Caki2 (cell line): ENCODE measurements at places on chromosomes 6 and 20. TPM values are rescaled to one million over a fixed set of nuclear protein-coding genes. Genes with fewer than 3 reads are reported as not detected.
A peak's percentile ranks its signal among the peaks of the same experiment; 100 is the strongest.

Gene NDRG3
- total RNA-seq: 23.5 and 24.3 TPM in 2 replicates

- no peak for DNase-seq
Measured at GRCh38 chr6:91023529-91023928, 436.7 kb upstream of the MAP3K7 start.

DNA sequence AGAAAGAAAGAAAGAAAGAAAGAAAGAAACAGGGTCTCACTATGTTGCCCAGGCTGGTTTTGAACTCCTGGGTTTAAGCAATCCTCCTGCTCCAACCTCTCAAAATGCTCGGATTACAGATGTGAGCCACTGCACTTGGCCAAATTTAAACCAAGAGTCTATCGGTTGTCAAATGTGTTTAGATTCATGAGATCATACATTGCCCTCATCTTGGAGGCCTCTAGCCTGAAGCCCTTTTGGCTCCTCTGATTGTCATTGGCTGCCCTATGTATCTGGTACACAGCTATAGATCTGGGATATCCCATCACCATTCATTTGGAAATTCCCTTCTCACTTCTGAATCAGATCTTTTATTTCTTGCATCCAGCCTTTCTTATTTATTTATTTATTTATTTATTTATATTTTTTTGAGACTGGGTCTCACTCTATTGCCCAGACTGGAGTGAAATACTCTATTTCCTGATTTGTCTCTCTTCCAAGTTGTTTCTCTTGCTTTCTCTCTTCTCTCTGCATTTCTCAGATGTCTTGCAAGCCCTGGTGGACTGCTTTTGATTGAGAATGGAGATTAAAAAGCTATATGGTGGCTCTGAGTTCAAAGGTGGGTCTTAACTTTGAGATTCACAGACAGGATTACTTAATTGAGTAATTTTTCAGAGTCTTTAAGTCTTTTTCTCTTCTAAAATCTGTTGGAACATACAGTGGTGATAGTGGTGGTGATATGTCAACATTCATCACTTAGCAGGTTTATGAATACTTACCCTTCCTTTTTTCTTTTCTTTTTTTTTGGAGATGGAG is 121.9 kb downstream of the GJA1 start:
- DNase-seq: no peak

- DNase-seq: no peak
Measured at GRCh38 chr20:7090811-7091210, 323.3 kb downstream of the BMP2 start.

- no peak for DNase-seq
Measured at GRCh38 chr20:43983904-43984361, 69.3 kb downstream of the TOX2 start.

DNA sequence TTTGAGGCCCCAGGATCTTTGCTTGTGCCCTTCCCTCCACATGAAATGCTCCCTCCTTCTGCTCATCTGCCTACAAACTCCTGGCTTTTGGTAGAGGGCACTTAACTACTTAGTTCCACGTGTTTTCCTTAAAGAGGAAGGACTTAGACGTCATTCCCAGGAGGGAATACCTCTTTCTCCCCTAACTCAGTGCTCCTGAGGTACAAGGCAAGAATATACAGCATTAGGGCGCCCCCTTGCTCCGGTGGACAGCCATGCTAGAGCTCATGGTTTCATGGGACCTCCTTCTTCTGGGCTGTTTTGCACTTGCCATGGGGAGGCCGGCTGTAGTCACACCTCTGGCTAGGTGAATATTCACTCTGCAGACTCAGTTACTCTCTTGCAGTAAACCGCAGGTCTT is 93.8 kb upstream of the LY86 start:
- peak; percentile 8 for DNase-seq

GRCh38 chr20:34921436-34921835 is 34.2 kb downstream of the GSS start:
- DNase-seq: no peak

DNA sequence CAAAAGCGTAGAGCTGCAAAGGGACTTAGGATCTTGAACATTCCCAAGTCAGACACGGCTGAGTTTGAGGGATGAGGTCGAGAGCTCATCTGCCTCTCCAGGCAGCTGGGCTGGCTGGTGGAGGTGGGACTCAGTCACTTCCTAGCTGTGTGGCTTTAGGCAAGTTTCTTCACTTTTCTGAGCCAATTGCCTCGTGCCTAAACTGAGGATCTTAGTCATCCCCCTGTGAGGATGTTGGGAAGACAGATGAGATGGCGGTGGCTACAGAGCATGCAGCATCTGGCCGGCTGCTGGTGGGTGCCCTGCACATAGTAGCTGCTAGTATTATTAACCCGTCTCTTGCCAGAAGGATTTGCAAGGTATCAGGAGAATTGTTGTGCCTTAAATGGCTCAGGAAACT is 27.5 kb downstream of the TFAP2C start:
- no peak for DNase-seq

DNA sequence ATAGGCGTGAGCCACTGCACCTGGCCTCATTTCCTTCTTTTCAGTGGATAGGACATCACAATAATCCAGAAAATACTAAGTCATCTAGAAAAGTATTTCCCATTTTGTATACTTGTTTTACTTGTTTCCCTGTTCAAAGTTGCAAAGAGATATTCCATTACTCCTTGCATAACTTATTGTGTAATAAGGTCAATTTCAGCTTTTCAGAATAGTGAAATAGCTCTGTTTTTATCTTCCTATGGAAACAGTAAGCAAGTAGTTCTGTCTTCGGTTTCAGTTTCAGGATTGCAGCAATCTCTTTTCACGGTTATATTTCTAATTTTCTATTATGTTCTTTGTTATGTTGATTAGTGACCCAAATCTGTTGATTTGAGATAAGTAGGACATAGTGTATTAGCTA is 6.0 kb downstream of the STX11 start:
- no peak for DNase-seq

Gene ALDH8A1
- 0.20 TPM in 1 of 2 replicates, not detected in the other for total RNA-seq

Gene C4A
- 0.30 TPM in 1 of 2 replicates, not detected in the other for total RNA-seq
